ENCODE measurements at places on chromosomes 1 and 21. TPM values are rescaled to one million over a fixed set of nuclear protein-coding genes. Genes with fewer than 3 reads are reported as not detected.

DNA sequence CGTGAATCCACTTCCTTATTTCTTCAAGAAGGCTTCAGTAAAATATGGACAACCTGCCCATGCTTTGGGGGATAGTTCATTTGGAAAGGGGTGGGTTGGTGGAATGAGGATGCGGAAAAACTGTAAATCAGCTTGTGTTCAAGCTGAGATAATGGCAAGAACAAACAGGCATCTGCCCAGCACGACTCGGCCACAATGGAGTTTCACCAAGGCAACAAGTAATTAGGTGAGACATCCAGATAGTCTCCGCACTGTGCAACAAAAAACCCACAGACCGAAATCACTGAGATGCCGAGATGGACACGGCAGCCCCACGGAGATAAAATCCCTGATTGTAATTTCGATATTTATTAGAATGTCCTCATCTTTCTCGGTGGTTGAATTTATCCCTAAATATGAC is 455.2 kb downstream of the AJAP1 start:
- DNase-seq = no peak

GRCh38 chr21:25569711-25570110 is 37.6 kb downstream of the MRPL39 start:
- DNase-seq = no peak

GRCh38 chr1:170864238-170864637 is 71.1 kb upstream of the MROH9 start:
- DNase-seq = no peak

DNA sequence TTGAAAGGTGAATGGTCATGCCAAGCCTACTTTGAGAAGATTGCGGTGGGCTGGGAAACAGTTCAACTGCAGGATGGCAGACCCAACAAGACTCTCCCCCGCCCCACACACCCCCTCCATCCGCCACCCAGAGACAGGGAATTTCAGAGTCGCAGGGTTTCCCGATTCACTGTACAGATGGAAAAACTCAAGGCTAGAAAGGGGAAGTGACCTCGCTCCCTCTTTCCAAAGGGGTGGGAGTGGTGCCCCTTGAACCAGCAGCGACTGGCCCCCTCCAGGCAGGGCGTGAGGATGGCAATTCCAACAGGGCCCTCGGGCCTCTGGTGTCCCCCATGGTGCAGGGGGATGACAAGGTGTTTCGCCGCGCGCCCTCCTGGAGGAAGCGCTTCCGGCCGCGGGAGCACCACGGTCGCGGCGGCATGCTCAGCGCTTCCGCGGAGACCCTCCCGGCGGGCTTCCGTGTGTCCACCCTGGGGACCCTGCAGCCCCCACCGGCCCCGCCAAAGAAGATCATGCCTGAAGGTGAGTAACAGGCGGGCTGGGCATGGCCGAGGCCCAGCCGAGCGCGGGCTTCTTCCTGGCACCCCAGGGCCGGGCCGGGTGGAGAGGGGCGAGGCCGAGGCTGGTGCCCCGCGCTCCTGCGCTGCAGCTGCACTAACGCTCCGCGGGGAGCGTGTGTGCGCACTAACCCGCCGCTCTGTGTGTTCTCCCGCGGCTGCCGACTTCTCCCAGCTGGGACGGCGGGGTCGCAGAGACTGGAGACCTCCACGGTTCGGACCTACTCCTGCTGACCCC is 10.4 kb downstream of the MYOG start:
- no peak for DNase-seq

The SYTL1 gene
- polyA plus RNA-seq = 34.0 TPM

The PYGO2 gene
- 15.9 TPM for polyA plus RNA-seq

Data from keratinocyte (primary cell).